ENCODE measurements at places on chromosomes 5 and 9.

DNA sequence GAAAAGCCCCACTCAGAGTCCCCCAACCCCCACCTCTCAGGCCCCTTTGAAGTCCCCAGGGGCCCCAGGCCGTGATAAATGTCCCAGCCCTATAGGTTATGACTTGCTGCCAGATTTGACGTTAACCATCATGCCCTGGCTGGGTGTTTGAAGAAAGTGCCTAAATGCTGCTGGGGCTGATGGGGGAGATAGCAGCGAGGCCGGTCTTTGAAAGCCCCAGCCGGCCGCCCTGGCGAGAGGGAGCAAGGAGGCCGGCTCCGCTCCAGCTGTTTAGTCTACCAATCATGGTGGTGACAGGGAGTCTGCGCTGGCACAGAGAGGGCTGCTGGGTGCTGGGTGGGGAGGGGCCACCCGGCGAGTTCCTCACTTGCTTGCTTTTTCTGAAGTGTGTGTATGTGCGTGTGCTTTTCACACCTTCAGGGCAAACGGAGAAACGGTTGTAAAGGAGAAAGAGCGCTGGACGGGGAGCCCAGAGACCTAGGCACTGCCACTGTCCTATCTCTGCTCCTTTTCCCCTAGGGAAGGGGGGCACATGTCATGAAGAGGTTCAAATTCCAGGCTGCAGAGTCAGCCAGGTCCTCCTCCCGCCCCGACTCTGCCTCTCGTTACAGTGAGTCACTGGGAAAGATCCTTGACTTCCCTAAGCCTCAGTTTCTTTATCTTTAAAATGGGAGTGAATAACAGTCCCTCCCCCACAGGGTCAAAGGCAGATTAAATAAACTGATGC, 126.1 kb upstream of the HAND1 start:
- no peak for DNase-seq

DNA sequence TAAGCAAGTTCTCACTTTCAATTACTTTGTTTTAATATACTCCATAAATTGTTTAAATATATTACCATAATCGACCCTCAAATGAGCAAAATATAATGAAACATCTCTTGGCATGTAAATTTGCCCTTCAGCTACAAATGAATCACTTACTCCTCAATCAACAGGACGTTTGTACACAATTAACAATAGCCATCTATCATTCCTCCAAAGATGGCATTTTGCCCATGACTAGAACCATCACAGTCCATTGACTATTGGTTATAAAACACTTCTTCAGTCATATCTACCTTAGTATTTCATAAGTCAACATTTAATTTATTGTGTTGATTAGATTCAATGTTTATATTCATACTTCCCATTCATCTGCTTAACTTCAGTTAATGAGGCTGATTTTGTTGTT, 127.2 kb downstream of the CTNND2 start:
- DNase-seq = no peak

DNA sequence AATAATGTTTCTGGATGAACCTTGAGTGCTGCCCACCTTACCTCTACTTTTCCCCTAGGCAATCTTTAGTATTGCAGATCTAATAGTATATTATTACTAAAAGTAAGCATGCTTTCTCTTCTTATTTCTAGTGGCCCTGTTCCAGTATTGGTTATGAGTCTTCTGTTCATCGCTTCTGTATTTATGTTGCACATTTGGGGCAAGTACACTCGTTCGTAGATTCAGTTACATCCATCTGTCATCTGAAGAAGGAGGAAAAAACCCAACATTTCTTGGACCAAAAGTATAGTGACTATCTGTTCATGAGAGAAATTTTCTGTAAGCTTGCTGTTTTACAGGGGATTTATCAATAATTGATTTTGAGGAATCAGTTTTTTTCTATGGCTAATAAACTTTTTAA, 8.1 kb downstream of the SEC61B start:
- DNase-seq = no peak

DNA sequence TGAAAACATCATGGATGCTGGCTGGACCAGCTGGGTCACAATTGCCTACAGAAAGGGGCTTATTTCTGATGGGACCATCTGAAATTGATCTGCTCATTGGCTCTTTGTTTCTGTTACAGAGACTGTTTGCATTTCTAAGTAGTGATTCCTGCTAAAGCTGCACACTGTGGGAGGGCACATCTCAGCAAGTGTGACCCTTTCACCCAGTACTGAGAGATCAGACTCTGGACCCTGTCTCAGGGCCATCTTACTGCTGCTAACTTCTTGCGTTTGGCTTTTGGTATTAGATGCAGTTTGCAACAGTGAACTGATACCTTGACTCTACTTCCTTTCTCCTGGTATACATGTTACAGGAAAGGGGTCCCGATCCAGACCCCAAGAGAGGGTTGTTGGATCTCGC, 24.5 kb upstream of the KDM4C start:
- no peak for DNase-seq

All from activated naive CD8-positive, alpha-beta T cell treated with anti-CD3 and anti-CD28 coated beads, Interleukin-2, amount 50 U/mL, for 16 hours (primary cell).